ENCODE measurements at places on chromosomes 5 and 9.

- DNase-seq: no peak
These were observed 95.9 kb downstream of the UGCG start for GRCh38 chr9:111992523-111992922.

DNA sequence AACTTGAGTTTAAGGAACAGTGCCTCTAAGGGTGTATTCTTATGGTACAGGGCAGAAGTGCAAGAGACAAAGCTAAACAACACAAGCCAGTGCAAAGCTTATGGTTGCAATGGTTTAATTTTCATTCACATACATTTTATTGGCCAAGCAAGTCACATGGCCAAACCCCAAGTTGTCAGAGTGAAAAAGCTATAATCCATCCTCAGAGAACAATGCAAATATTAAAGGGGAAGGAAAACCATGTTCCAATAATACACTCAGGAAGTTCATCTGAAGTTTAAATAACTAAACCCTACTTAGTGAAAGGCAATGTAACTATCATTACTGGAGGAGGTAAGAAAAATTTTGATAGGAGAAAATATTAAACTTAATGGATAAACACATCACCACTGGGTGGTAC, 26.6 kb upstream of the TLR4 start:
- no peak for DNase-seq

DNA sequence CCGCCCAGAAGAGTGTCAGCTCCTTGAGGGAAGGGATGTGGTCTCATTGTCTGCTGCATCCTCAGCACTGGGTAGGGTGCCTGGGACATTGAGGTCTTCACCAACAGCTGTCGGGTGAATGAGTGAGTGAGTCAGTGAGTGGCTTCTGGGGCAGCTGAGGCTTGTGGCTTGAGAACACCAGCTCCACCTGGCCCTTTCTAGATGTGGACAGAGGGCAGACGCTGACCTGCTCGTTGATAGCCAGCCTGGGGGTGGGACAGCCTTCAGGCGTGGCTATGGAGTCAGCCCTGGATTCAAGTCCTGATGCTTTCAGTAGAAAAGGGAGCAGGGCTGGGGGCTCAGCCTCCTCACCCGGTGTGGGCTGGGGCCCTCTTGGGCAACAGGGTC, 215.1 kb downstream of the C9orf50 start:
- no peak for DNase-seq

- DNase-seq: no peak
These were observed 5.5 kb downstream of the MLLT3 start for GRCh38 chr9:20616808-20617207.

GRCh38 chr9:105320568-105320967, 76.1 kb downstream of the SLC44A1 start:
- DNase-seq: no peak

DNA sequence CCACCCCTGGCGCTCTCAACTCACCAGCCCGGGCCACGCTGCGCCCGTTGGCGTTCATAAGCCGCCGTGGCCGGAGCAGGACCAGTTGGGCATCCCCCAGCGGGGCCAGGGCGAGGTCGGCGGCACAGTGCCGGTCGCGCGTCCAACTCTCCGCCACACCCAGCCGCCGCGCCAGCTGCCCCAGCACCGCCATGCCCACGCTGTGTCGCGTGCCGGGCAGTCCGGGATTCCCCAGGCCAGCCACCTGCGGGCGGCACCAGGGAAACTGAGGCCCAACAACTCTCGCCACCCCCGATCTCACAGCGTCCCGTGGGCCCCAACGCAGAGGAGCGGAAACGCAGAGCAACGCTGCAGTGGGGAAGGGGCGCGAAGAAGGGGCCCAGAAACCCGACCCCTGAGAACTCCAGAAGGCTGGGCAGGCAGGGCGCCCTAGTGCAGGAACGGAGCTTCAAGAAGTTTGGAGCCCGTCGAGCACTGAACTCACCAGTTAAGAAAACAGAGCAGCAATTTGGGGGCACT, 453 bp downstream of the PTRH1 start:
- DNase-seq: no peak

- DNase-seq: no peak
These were observed 24.4 kb downstream of the CATSPER3 start for GRCh38 chr5:134992148-134992547.

GRCh38 chr5:128470663-128471062, 67.4 kb downstream of the FBN2 start:
- no peak for DNase-seq

GRCh38 chr9:135029871-135030565, 57.5 kb upstream of the OLFM1 start:
- no peak for DNase-seq

DNA sequence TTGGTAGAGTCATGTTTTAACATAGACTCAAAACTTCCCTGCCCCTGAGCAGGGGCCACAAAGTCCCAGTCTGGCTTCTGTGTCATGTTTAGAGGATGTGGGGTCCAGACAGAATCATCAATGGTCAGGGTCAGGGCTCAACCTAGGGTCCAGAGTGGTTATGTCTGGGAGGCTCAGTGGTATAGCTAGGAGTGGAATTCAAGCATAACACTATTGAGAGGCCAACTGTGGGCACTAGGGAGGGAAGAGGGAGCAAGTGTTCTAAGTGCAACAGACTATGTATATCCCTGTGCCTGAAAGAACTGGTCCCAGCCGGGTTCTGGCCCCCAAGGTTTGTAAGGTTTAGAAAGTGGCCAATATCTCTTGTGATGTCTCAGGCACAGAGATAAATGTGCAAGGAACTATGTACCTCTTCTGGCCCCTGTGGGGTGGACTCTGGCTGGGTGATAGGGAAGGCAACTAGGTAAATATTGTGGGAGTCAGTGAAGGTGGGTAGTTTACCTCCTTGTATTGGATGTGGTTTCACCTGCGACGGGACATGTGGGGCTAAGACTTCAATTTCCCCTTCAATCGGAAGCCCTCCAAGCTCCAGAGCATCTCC, 14.0 kb downstream of the MYORG start:
- no peak for DNase-seq

DNA sequence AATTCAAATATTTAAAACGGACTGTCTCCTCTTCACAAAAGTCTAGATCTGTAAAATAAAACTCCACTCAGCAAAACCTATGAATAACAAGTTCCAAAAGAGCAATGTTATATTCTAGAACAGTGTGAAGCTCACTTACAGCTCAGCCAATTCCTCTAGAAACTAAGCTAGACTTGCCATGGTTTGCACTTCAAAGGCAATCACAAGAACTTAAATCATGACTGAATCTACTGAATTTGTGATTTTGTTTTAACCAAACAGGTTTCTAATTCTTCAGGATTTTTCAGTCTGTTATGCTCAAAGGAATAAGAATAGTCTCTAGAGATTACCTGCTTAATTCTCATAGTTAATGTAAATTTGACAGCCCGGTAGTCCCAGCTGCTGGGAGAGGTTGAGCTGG, 1.4 kb upstream of the PKD2L2 start:
- DNase-seq: peak; percentile 45

- no peak for DNase-seq
These were observed 154.2 kb upstream of the DAB2 start for GRCh38 chr5:39578887-39579497.

DNA sequence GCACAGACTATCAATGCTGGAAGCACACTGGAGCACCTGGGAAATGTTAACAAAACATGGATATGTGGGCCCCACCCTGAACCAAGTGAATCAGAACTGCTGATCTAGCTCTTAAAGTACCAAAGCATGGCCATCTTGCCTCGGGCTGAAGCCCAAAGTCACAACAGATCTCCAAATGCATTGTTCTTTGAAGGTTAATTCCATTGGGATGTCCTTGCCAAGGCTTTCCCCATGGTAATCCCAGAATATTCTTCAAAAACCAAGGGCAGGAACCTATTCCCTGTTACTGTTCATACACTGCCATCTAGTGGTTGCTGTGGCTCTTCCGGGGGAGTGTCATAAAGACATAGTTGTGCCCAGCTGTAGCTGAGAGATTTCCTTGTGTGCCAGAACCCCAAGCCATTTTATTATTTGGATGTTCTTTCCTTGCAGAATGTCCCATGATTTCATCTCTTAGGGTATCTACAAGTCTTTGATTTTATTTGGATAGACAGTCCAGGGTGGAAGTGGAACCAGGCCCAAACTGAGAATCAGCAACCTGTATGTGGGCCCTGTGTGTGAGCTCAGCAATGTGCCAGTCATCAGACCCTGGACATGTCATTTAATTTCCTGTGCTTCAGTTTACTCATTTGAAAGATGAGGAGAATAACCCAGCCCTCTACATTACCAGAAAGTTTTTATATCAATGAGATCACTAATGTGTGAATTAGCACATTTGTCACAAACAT, 290.0 kb downstream of the ACTL7B start:
- peak; percentile 85 for DNase-seq

DNA sequence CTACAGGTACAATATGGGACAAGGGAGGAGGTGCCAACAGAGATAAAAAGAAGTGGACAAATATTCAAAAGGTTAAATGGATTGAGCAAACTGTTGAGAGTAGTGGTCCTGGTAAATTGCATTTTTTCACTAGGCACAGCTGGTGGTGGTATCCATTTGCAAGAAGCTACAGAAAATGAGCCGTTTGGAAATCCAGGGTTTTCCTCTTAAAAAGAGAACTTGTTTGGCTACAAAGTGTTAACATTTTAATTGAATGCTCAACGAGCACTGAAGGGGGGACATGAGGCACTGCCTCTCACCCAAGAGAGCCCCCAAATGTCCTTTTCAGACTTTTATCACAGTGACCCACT, 491 bp upstream of the ZCCHC9 start:
- no peak for DNase-seq

DNA sequence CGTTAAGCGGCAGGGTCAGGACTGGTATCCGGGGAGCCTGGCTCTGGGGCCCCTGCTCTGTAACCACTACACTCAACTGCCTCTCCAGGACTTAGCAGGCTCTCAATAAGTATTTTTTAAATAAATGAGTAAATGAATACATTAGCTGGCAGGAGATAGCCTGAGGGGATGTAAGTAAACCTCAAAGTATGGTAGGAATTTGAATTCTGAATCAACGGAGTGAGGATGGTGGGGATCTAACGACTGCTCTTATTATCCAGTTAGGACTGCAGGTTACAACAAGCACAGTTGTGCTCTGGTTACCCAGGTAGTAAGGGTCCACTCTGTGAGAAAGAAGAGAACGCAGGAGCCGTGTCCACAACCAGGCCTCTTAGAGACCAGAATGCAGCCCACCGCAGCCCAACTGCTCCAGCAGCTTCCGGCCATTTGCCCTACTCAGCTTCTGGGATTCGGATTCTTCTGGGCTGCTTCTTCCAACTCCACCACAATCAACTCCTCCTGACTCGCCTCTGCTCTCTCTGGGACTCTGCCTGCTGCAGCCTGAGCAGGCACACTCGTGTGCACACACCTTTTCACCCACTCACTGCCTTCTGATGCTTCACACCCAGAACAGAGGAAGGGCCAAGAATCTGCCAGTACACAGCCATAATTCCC, 52.6 kb downstream of the MED27 start:
- DNase-seq: no peak

- DNase-seq: no peak
These were observed 196.2 kb downstream of the HSPA4 start for GRCh38 chr5:133247881-133248624.

GRCh38 chr5:142841511-142842265, 71.5 kb downstream of the ARHGAP26 start:
- DNase-seq: no peak

DNA sequence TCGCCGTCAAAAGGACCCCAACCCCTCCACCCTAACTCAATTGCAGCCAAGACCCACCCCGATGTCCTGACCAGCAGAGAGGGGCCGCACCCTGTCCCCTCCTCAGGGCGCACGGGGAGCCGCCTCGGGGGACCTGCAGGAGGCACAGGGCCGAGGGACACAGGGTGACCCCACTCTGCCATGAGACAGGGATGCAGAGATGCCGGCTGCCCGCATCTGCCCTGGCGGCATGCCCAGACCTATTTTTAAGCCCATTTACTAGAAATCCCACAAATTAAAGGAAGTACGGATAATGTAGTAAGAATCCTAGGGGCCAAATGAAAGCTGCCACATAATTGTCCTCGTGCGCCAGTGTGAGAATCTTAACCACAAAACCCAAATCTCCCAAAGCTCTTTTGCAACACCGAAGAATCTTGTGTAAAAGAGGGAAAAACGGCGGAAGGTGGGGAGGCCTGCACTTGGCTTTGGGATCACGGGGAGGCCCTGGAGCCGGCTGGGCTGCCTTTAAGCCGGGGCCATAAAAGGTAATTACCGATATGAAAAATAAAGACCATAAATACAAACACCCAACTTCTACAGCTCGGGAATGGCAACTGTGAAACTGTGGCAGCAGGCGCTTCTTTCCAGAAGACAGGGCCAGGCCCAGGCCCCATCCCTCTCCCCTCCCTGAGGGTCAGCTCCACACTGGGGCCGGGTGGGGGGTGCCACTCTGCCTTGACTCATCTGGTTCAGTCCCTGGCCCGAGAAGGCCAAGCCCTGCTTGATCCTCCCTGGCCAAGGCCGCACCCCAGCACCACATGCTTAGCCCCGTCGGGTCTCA, 35.0 kb downstream of the NACC2 start:
- no peak for DNase-seq

DNA sequence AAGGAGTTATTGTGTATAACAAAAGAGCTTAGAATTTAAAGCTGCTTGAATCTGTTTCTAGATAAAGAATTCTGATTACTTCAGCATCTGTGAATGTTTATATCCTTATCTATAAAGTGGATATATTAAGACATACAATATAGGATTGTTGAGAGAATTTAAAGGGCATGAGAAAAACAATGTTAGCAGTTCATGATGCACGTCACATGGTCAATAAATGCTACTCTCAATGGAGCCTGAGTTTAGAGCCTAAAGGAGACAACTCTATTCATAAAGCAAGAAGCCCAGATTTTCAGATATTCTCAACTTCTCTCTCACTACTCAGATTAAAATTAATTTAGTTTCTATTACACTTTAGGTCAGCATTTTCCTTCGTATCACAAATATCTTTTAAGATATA, 666.7 kb upstream of the CDH18 start:
- no peak for DNase-seq

DNA sequence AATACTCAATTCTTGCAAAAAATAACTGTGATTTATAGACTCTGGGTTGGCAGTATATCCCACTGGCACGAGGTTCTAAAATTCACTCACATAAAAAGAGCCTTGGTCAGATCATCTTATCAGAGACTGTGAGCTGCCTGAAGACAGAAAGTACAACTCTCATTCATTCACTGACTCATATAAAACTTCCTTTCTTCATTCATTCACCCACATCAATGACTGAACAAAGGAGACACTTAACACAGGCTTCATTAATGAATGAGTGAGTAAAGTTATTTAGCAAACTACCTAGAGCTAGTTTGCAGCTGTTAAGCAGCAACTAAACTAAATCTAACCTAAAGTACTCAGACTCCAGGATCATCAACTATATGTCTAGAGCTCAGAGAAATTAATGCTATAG, 214.7 kb downstream of the DENND1A start:
- no peak for DNase-seq
